ENCODE measurements at places on chromosomes 5 and 9. TPM values are rescaled to one million over a fixed set of nuclear protein-coding genes. Genes with fewer than 3 reads are reported as not detected.

Gene SLIT3
- 42.4 TPM for total RNA-seq

DNA sequence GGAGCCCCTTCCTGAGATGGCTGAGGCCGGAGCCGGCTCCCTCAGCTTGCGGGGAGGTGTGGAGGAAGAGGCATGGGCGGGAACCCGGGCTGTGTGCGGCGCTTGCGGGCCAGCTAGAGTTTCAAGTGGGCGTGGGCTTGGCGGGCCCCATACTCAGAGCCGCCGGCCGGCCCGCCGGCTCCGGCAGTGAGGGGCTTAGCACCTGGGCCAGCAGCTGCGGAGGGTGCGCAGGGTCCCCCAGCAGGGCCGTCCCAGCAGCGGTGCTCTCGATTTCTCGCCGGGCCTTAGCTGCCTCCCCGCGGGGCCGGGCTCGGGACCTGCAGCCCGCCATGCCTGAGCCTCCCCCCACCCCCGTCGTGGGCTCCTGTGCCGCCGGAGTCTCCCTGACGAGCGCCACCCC lies 67.9 kb upstream of the SLC28A3 start:
- no peak for DNase-seq

- DNase-seq = no peak
Measured at GRCh38 chr5:134403951-134404350, 7.7 kb downstream of the CDKN2AIPNL start.

DNA sequence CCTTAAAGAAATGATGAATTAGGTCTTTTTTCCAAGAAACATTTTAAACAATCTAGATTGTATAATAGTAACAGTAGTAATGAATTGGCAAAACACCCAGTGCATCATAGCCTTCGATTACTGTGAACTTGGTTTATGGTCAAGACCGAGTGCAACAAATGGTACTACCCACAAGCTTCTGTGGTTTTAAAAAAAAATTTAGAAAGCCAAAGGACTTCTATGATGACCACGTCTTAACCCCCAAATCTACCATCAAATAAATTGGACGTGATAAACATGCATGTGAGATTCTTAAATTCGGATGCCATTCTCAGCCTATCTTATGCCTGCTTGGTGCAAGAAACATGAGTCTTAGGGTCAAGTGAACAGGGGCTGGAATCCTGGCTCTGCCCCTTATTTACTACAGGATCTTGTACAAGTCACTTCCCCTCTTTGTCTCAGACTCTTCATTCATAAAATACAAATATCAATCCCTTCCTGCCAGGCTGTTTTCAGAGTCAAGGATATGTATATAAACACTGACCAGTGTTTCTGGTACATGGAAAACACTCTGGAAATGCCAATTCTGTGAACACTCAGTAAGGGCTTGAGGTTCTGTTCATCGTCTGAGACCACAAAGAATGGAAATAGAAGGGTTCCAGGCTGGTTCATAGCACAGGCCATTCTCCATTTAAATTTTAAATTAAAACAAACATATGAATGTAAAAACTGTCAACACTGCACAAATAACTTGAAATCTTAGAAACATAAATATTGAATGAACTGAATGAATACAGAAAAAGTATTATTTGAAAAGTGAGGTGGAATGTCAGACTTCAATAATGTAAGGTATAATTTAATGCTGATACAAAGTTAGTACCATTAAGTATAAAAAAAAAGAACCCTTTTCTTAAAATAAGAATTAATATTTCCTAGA lies 107.8 kb downstream of the NR6A1 start:
- DNase-seq = no peak

- no peak for DNase-seq
Measured at GRCh38 chr5:109748546-109748945, 58.8 kb downstream of the MAN2A1 start.

Gene MYOT
- 26.8 TPM for total RNA-seq

DNA sequence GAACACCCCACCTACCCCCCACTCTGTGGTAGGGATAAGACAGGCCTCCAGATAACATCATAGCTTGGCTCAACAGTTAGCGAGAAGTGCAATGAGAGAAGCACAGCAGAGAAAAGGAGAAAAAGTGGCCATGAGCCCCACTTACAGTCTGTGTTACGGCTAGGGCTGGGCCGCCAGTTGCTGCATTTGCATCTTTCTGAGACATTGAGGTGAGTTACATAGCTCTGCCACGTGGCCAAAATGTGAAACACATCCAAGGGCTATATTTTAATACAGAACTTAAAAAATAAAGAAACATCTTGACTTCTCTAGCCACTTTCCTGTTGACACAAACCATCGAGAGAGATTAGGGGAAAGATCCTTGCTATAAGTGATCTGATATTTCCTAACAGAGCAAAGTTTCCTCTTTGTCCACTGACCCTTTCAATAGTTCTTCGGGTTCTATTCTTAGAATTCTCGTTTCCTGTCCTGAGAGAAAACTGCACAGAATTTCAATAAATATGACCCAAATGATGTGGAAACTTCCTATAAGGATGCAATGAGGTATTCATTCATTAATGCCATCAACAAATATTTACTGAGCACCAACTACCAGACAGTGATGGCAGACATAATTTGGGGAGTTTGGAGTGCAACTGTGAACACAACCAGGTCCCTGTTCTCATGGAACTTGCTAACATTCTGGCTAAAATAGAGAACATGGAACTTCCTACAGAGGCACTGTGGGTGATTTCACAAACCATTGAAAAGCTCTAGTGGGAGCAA lies 3.2 kb upstream of the TLE4 start:
- no peak for DNase-seq

Gene CBY3
- total RNA-seq = not detected

GRCh38 chr5:102902647-102903046 lies 147.5 kb downstream of the PAM start:
- DNase-seq = no peak

Gene PCDHGA2
- total RNA-seq = 3.6 TPM

Gene RLN1
- not detected for total RNA-seq

DNA sequence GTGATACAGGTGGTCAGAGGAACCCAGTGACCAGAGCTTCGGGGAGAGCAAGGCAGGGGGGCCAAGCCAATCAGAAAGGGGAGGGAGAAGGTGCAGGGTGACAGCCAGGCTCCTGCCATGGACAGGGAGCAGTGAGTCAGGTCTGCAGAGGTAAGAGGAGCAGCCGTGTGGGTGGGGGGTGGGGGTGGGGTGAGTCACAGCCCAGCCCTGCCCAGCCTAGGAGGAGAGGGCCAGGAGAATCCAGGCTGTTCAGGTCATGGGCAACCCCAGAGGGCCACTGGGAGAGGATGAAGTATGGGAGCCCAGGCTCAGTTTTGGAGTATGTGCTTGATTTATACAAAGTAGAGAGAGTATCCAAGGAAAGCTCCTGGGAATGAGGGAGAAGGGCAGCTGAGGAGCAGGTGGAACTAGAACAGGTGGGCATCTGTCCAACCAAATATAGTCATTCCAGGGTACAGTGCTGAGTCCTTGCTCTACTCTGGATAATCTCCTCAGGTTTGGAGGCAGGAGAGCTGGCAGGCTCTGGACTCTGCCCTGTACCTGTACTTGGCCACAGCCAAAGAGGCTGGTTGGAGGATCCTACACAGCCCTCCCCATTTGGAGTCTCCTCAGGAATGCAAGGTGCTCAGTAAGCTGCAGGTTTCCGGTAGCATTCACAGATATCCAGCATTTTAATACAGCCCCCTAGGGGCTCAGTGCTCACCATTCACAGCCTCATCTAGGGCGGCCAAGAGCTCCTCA lies 1.6 kb downstream of the HBEGF start:
- DNase-seq = no peak
